IMR-90 (cell line): ENCODE measurements at places on chromosomes 6 and 20.

DNA sequence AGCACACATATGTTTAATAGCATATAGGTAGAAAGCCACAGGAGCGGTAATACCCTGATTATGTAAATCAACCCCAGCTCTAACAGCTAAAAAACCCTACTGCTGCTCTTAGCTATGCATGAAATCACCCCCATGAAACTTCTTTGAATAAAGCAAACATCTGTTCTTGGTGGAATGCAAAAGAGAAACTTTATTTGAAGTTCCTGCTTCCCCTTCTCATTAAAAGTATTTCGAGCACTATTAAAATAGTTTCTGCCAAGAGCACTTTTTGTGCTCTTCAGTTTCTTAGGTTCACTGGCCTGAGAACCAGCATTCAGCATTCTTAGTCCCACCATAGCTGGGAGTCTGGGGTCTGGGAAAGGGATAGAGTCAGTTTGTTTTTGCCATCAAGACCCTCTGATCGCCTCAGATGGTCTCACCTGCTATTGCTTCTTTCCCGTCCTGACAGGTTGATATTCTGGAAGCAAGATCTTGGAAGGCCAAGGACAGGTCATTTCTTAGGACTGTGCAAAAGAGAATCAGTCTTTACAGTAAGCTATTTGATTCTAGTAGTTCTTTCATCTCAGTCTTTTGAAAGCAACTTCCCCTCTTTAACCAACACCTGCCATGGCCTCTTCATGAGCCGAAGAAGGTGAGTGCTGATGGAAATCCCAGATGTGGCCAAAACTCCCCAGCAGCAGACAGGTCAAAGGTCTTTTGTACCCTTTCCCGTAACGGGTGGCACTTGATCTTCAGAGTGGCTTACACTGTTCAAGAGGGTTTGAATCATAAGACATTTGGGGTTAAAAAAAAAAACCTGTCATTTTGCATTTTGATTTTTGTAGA lies 76.5 kb upstream of the TMEM170B start:
- no peak for DNase-seq

GRCh38 chr6:7684076-7684475 lies 41.8 kb upstream of the BMP6 start:
- DNase-seq, result no peak

DNA sequence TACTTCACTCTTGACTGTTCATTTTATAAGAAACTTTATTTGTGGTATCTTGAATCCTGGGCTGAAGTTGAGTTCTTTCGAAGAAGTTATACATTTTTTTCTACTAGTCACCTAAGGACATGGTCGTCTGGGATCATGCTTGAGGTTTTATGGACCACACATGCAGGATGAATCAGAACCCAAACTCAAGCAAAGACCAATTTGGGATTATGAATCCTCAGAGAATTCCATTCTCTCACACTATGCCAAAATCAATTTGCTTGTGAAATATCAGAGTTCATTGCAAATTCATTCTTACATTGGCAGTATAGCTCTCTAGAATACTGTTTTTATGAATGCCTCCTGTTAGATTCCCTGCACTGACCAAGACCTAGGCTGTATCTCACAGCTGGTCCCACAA lies 114.3 kb upstream of the HDAC2 start:
- DNase-seq, result peak; percentile 28

DNA sequence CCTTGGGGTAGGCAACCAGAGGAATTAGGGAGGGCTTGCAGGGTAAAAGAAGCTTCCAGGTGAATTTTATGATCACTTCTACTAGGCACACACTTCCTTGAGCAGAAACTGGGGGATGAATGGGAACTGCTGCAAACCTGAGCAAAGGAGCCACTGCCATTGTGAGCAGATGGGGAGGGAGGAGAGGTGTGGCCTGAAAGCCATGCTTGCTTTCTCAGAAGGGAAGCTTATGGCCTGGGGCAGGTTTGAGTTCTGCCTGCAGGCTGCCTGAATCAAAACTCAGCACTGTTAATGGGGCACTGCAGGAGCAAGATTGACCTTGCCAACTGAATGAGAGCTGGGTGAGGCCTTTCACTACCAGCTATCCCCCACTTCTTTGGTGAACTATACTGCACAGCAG lies 328.1 kb downstream of the NKAIN2 start:
- no peak for DNase-seq
